Activated T-helper 1 cell treated with anti-CD3 and anti-CD28 coated beads, Interleukin-2, amount 50 U/mL, for 16 hours (primary cell): ENCODE measurements at places on chromosomes 1 and 21.
A peak's percentile ranks its signal among the peaks of the same experiment; 100 is the strongest.

- no peak for DNase-seq
These were observed 4.0 kb downstream of the GLMP start for GRCh38 chr1:156291226-156292061.

DNA sequence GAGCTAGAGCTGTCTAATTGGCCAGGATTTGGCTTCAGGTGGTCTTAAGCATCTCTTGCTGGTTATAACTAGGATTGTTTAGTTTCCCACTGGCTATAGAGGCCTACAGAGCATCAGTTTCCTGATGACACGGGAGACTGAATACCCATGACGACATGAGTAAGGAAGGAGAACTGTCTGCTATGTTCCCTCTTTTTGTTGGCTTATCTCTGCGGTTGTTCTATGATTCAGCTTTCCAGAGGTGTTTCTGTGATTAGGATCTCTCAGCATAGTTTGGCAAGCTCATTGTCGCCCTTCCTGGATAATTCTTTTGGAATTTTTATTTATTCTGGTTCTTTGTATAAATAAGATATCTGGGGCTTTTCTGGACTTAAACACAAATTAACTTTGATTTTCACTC lies 163.4 kb downstream of the OLFM3 start:
- no peak for DNase-seq

GRCh38 chr1:59146651-59147358 lies 150.1 kb upstream of the FGGY start:
- DNase-seq: peak; percentile 5

DNA sequence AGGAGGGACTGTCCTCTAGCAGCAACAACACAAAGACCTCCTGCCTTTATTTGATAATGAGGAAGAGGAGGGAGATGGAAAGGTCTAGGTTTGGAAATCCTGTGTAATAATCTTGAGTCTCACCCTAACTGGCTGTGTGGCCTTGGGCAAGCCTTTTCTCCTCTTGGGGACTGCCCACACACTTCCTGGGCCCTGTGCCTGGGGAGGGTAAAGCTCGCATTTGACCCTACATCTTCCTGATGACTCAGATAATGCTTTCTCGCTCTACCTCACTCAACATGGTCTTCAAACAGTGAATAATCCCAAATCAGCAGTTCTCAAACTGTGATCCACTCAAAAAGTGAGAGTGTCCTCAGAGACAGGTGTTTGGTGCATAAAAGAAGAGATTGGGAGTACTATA lies 81.2 kb downstream of the VWA5B1 start:
- DNase-seq: no peak

DNA sequence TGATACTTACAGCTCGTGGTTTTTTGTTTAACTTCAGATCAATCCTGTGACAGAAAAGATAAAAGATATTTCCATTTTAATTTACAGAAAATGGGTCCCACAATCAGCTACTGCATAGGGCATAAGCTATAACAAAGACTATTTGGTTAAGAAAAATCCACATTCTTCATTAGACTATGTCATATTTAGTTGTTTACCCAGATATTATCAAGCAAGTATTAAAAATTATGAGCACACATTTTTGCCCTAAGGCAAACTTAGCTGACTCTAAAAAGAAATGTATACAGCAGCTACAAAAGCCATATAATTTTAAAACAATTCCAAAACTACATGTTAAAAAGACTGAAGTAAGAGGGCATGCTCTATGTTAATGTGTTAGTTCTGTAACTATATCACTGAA lies 18.7 kb downstream of the MEAF6 start:
- no peak for DNase-seq

DNA sequence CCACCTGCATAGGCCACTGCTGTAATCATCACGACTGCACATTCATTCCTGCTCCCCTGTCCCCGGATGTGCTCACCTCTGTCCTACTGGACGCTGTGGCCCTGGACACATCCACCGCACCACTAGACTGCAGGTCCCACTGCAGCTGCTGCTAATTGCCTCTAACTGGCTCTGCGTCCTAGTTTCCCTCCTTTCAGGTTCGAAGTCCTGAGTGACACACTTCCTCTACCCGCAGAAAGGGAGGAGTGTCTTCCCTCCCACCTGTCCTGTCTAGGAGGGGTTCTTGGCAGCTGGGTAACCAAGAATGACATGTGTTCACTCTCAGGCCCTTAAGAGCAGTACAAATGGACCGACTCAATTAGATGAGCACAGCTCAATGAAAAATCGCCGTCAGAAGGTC lies 40.5 kb upstream of the ITPKB start:
- DNase-seq: no peak

GRCh38 chr1:166197597-166197996 lies 30.8 kb upstream of the FAM78B start:
- no peak for DNase-seq

GRCh38 chr21:39625211-39625895 lies 12.6 kb downstream of the B3GALT5 start:
- no peak for DNase-seq

DNA sequence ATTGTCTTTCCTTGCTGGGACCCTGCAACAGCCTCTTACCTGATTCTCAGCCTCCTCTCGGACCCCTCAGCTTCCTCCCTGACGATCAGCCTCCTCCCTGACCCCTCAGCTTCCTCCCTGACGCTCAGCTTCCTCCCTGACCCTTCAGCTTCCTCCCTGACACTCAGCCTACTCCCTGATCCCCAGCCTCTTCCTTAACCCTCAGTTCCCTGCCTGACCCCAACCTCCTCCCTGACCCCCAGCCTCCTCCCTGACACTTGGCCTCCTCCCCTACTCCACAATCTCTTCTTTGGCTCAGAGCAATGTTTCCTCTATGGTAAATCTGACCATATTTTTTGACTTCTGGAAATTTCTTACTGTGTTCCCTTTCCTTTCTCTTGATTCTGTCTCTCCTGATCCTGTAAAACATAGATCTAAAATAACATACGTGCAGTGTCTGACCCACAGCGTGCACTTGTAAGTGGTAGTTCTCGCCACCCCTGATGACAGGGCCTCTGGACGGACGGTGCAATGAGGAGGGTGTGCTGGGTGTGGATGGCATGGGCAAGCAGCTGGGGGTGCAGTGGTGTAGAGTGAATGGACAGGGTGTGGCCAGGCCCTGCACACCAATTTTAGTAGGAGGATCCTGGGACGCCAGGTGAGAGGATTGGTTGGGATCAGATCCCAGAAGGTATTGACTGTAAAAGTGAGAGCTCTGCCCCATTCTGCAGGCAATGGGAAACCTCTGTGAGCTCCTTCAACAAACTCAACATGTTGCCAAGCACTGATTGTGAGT lies 264.1 kb downstream of the FOXD2 start:
- DNase-seq: no peak

DNA sequence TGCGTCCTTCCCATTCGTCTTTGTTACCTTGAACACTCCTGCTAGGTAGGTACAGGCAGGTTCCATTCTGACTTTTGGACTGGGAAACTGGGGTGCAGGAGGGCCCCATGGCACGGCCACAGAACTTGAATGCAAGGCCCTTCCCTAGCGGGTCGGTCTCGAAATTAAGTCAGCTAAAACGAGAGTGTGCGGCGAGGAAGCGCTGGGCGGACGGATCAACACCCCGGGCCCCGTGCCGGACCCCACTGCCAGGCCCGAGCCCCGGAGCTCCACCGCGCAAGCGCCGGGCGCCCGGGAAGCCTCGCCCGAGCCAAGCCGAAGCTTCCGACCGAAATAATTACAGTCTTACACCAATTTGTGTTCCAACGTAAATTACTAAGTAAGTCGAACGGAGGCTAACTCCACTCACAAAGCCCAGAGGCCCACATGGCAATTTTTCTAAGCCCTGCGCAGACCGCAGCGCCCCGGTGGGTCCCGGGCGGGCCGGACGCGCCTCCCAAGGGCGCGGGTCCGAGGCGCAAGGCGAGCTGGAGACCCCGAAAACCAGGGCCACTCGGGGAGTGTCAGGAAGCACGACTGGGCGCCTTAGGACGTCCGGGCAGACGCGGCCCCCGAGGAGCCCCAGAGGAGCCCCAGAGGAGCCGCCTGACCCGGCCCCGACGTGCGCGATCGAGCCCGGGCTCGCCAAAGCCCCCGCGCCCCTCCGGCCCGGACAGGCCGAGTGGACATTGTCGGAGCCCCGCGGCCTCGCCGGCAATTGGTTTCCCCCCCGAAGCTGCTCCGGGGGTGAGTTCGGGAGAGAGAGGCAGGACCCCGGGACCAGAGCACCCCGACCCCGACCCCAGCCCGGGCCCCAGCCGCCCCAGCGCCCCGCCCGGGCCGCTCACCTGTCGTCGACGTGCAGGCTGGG lies 624 bp downstream of the RIPK4 start:
- no peak for DNase-seq

- DNase-seq: no peak
These were observed 135.5 kb downstream of the TGFBR3 start for GRCh38 chr1:91750398-91750996.

- no peak for DNase-seq
These were observed 4.9 kb upstream of the DOCK7 start for GRCh38 chr1:62693123-62693522.

DNA sequence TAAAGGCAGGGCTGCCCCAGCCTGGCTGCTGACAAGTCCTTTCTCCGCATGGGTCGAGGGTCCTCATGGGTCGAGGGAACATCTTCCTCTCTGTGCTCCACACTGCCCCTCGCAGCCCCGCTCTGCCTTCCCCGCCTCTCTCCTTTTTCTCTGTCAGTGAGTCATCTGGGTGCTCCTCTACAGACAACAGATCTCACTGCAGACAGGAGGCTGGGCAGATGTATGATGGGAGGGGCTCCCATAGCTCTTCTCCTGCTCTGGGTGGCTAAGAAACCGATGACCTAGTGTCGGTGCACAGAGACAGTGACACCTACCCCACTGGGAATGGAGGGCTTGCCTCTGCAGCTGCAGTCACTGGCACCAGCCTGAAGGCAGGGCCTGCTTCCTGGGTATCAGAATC lies 5.5 kb downstream of the KCNA10 start:
- DNase-seq: no peak

DNA sequence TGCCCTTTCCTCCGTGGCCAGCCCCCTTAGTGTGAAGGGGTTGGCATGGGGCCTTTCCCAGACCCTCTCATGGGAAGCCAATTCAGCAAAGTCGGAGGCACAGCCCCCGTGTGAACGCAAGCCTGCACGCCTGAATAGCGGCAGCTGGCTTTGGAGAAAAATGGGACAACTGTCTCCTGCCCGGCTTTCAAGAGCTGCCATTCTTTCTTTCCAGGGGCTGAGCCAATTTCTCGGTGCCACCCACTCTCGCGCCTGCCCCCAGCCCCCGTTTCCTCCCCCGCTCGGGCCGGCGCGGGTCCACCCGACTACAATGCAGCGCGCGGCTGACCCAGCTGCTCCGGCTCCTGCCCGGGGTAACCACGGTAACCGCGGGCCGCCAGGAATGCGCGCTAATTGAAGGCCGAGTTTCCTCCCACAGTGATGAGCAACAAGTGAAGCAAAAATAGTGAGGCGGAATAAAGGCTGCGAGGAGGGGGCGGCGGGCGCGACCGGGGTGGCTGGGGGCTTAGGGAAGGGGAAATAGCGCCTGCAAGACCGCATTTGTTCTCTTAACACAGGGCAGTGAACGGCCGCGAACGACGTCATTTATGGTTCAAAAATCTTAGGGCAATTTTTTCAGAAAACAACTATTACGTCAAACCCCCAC lies 27.8 kb downstream of the ILDR2 start:
- DNase-seq: no peak

DNA sequence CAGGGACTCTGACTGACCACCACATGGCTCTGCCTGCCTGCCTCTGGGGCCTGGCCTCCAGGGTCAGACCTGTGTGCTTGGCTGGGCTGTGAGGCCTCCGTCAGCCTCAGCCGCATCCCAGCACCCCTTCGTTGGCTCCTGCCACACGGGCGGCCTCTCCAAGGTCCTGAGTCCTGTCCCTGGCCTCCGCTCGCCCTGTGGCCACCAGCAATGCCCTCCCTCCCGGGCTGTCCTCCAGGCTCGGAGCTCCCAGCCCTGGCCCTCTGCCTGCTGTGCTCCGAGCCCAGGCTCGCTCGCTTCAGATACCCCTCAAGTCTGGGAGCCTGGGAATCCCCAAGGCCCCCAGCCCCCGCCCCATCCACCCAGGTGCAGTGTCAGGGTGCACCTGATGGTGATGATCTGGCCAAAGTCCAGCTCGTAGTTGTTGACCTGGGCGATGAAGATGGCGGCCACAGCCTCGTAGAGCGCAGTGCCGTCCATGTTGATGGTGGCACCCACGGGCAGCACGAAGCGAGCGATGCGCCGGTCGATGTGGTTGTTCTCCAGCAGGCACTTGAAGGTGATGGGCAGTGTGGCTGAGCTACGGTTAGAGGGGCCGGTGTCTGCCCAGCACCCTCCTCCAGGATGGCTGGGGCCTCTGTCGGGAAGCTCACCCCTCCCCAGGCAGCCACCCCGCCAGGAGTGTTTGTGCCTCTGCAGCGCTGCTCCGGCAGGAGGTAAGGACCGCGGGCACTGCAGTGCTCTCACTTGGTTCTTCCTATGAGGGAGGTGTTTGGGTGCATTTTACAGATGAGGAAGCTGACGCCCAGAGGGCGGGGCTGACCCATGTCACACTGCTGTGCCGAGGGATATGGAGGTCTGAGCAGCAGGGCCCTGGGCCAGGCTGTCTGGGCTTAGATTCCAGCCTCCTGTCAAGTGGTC lies 28.5 kb downstream of the PODN start:
- DNase-seq: no peak

GRCh38 chr21:36768496-36768895 lies 69.6 kb downstream of the SIM2 start:
- no peak for DNase-seq

DNA sequence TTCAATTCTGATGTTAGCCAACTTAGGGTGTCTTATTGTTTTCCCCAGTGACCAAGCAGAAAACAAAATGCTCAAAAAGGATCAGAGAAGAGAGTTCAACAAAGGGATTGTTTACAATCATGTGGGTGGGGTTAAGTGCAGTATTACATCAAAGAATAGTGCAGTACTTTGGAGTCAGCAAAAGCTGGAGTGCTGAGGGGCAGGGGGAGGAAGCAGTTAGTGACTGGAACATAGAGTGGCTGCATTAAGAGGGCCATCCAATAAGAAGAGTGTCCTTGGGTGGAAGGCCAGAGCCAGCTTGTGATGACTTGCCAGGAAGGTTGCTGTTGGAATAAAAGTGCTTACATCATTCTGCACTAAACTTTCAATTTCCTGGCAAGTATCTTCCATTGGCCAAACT lies 175.5 kb downstream of the CYYR1 start:
- no peak for DNase-seq

GRCh38 chr21:27498025-27498424 lies 531.1 kb upstream of the ADAMTS5 start:
- DNase-seq: no peak

DNA sequence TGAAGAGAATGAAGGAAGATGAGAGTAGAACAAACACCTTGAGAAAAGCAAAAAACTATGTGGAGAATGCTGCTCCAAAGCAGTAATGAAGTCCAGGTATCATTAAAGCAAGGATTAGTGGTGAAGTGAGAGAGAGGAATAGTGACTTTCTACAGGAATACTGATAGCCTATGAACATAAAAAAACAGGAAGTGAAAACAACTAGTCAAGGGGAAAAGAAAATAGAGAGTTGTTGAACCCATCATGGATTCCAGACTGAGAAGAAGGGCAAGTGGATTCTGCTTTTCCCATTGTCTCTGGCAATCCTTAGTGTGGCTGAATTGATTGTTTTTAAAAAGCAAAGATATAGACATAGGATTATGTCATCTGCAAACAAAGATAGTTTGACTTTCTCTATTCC lies 119.9 kb upstream of the LHX8 start:
- no peak for DNase-seq
